ENCODE measurements at places on chromosomes 4 and X.

DNA sequence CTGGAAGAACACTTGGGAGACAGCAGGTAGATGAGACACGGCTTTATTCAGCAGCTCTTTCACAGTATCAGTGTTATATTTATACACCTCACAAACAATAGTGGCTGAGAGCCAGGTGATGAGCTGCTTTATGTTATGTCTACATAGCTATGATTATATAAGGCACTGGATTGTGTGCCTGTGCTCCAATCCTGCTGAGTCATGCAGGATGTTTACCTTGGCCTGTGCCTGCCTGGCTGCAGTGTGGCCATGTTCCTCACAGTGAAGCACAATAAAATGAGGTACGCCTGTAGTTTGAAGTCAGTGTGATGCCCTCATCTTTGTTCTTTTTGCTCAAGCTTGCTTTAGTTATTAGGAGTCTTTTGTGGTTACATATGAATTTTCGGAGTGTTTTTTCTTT is 31.3 kb downstream of the CXCL13 start:
- DNase-seq: peak; percentile 86

DNA sequence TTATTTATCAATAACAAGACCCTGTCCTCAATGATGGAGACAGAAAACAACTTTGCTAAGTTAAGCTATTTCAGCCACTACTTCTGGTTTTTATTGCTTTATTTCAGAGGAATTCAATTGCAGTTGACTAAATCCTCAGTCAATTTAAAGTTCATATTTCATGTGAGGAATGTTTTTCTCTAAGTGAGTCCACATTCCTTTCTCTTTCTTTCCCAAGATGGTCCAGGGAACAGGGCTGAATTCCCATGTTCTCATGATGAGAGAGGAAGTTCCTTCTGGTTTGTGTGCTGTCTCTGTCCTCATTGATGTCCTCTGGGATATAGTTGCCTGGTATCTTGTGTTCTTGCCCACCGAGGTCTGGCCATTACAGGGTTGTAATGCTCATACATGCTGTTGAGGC is 117.2 kb downstream of the SLIT2 start:
- DNase-seq: peak; percentile 40

GRCh38 chr4:84848432-84848831 is 118.1 kb downstream of the WDFY3 start:
- DNase-seq: no peak

DNA sequence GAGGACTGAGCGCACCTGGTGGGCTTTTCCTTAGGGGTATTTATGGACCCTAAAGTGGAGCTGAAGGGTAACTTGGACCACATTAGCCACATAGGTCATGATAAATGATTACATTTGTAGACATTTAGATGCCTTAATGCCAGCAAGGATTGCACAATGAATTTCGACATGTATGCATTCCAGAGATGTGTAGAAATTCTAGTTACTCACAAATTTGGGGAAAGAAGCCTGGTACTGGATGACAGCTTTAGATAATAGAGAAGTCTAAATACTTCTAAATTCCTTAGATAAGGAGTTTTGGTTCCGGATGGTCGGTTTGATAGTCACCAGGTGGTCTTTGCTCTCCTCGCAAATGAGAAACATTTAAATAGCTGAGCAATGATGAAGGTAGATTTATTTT is 609.5 kb upstream of the PRKX start:
- no peak for DNase-seq

GRCh38 chrX:155632431-155633100 is 19.8 kb upstream of the TMLHE start:
- peak; percentile 18 for DNase-seq
